Spleen (tissue), 13 donors: ENCODE measurements at places on chromosomes 13 and 19. TPM values are rescaled to one million over a fixed set of nuclear protein-coding genes. Genes with fewer than 3 reads are reported as not detected.

GRCh38 chr19:10292206-10292788 is 2.5 kb downstream of the ICAM5 start:
- DNase-seq: peak; percentile 91

DNA sequence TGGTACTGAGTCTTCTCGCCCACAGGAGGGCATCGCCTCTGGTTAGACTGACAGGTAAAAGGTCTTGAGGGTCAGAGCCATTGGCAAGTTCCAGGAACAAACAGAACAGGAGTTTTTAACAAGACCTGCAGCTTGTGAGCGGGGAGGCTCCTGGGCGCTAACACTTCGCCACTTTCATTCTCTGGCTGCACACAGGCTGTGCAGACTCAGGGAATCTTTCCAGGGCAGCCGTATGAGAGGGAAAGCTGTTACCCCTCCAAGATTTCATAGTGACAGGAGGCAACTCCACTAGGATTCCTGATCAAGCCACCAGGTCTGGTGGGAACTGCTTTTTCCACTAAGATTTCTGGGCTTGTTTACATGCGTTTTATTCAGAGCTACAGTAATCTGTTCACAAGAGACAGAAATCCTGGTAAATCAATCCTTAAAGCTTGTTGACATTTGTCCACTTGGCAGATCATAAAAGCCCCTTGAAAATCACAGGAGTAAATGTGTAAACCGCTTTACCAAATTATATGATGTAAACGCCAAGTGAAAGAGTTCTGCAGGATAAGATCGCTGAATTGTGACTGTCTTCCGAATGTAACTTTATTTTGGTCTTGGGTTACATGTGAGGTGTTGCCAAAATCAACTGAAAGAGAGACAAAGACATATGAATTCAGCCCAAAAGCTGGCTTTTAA is 190.6 kb downstream of the MZT1 start:
- DNase-seq: no peak

DNA sequence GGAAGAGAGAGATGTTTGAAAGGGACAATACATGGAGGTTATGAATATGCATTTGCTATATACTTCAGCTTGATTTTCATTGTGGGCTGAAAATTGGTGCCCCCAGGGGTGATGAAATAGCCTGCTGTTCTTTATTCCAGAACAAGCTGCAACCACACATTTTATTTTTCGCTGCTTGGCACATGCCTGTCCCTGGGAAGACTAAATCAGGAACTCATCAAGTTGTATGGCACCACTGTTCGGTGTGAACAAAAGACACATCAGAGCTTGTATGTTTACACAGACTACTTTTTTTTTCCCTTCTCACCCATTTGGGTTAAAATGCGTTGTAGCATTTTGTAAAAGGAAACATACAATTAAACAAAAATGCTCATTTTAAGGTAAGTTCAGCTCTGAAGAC is 230.7 kb downstream of the NALCN start:
- no peak for DNase-seq

DNA sequence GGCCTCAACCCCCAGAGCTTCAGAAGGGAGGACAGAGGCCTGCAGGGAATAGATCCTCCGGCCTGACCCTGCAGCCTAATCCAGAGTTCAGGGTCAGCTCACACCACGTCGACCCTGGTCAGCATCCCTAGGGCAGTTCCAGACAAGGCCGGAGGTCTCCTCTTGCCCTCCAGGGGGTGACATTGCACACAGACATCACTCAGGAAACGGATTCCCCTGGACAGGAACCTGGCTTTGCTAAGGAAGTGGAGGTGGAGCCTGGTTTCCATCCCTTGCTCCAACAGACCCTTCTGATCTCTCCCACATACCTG is 969 bp upstream of the CEACAM5 start:
- DNase-seq: no peak

Gene IRS2
- 2.0 TPM for polyA plus RNA-seq

Gene KANK3
- 66.7 TPM for polyA plus RNA-seq

- DNase-seq: peak; percentile 25
Observed at GRCh38 chr19:5645409-5645808, 22.5 kb downstream of the SAFB start.

GRCh38 chr19:35352448-35353304 is 5.0 kb downstream of the FFAR1 start:
- DNase-seq: peak; percentile 90

Gene MICOS13
- 71.0 TPM for polyA plus RNA-seq

Gene HIPK4
- not detected for polyA plus RNA-seq

Gene ICAM5
- polyA plus RNA-seq: 0.21 TPM

Gene FARSA
- 25.1 TPM for polyA plus RNA-seq

Gene CEACAM6
- polyA plus RNA-seq: 0.45 TPM

Gene KLK4
- 0.20 TPM for polyA plus RNA-seq

- no peak for DNase-seq
Observed at GRCh38 chr19:2058570-2059421, 7.8 kb upstream of the MKNK2 start.

Gene IL27RA
- polyA plus RNA-seq: 14.4 TPM

Gene TDRD12
- polyA plus RNA-seq: 0.33 TPM

DNA sequence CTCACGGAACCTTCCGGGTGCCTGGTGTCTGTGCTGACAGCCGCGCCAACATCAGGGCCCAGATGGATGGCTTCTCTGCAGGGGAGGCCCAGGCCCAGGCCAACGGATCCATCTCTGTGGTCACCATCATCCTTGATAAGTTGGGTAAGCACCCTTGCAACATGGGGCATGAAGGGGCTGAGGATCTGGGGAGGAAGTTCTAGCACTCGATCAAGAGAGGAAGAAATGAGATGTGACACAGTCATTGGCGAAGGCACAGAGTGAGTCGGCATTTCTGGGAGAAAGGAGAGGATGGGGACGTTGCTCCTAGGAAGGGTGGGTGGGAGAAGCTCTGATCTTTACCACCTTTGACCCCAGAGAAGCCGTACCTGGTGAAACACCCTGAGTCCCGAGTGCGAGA is 4.4 kb downstream of the CILP2 start:
- DNase-seq: no peak

DNA sequence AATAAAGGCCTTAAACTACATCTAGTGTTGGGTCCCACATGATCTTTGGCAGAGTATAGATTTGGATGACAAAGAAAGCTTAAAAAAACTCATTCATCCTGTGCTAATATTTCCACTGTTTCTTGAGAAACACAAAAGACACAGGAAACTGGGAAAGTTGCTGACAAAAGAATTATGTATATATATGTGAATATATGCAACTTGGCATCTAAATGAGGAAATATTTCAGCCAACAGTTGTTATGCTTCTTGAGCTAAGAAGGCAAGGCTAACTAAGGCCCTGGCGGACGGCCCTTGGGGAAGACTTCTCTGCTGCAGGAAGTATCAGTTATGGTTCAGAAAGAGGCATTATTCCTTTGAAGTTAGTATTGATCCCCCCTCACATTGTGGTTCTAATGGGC is 491.8 kb downstream of the DIAPH3 start:
- no peak for DNase-seq

Gene TPGS1
- polyA plus RNA-seq: 19.4 TPM

Gene TNNI3
- 0.74 TPM for polyA plus RNA-seq

Gene FOSB
- polyA plus RNA-seq: 0.42 TPM
